ENCODE measurements at places on chromosomes 4 and X.

DNA sequence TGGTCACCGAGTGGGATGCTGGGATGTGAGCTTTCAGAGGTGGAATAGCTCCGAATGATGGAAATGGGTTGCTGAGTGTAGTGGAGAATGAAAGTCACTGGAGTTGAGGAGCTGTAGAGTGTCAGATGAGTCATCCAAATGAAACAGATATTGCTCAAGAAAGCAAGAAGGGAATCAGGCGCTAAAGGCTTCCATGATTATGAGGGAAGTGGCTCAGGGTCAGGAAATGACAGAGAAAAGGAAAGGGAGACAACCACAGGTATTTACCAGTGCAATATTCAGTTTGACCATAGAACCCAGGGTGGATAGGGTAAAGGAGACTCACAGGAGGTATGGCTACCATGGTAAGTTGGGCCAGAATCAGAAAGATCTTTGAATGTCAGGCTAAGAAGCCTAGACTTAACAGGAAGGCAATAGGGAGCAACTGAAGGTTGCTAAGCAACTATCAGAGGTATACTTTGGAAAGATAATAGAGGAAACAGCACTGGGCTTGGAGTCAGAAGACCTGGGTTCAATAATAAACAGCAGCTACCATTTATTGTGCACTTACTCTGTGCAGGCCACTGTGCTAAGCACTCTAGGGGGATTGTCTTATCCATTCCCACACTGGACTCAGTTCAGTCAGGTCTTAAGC, 11.7 kb downstream of the LAS1L start:
- DNase-seq = no peak

- DNase-seq = no peak
Observed at GRCh38 chr4:37858872-37859271, 32.0 kb upstream of the TBC1D1 start.

DNA sequence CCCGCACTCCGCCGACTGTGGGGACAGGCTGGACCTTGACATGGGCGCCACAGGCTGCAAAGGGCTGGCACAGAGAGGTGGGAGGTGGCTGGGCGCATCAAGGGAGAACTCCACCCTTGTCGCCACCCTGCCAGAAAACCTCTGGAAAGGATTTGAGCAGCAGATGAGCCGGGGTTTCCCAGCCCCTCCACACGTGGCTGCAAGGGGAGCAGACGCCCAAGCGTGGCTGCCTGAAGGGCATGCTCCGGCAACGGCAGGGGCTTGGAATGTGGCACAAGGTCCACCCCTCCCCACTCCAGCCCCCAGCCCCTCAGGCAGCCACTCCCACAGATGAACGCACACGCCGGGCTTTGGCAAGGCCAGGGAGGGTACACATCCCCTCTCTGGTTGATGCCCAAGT, 4.6 kb downstream of the BGN start:
- DNase-seq = no peak

GRCh38 chr4:94634271-94634670, 123.5 kb upstream of the BMPR1B start:
- no peak for DNase-seq

DNA sequence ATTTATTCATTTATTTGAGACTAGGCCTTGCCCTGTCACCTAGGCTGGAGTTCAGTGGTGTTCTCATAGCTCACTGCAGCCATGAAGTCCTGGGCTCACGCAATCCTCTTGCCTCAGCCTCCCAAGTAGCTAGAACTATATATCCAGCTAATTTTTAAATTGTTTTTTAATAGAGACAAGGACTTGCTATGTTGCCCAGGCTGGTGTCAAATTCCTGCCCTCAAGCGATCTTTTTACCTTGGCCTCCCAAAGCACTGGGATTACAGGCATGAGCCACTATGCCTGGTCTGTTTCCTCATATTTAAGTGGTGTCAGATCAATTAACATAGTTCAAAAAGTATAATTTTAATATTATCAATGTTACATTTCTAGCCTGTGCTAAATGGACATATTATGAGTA, 68.5 kb downstream of the AFF1 start:
- DNase-seq = no peak

GRCh38 chr4:123588631-123589241, 192.1 kb downstream of the SPRY1 start:
- DNase-seq = no peak

GRCh38 chr4:140641789-140642439, 73.2 kb upstream of the UCP1 start:
- no peak for DNase-seq

DNA sequence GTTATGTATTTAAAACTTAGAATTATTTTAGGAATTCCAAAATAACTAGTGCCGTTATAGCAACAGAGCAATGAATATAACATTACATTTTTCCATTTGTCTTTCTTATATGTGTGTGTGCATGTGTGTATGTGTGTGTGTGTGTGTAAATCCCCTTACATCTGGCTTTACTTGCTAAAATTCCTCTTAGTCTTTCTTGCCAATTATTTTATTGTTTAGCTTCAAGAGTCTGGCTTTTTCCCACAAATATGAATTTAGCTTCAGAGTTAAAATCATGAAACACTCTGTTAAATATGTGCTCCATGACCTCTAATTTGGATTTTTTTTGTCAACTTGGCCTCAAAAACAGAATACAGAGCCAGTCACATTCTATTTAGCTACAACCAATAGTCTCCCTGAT, 18.9 kb downstream of the FGF13 start:
- DNase-seq = no peak

DNA sequence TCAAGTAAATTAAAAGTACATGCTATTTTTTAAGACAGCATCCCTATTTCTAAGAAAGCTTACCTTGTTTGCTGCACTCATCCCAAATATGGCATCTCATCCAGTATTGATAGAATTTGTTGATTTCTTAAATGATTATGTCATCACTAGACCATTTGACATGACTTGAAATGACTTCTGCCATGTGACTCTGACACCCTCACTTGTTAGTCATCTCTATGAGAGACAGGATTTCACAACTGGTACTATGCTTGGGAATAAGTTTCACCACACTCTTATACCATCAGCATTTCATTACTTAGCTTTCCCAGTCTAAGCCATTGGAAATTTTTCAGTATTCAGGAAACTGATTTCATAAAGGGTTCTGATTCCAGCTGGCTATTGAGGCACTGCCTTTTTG, 55.3 kb downstream of the TMPRSS11F start:
- no peak for DNase-seq

DNA sequence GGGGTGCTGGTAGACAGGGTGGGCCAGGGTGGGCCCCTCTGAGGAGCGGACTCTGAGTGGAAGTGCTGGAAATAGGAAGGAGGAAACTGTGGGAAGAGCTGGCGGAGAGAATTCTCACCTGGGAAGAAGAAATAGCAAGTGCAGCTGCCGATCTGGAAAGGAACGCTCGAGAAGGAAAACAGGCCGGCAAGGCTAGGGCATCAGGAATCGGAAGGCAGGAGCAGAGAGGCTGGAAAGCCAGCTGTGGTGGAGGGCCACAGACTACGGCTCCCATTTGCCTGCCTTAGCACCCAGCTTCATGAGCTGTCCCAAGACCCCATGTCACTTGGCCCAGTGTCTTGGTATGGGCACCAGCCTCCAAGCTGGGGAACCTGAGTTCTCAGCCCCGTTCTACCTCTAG, 37.3 kb downstream of the DCTD start:
- DNase-seq = no peak

DNA sequence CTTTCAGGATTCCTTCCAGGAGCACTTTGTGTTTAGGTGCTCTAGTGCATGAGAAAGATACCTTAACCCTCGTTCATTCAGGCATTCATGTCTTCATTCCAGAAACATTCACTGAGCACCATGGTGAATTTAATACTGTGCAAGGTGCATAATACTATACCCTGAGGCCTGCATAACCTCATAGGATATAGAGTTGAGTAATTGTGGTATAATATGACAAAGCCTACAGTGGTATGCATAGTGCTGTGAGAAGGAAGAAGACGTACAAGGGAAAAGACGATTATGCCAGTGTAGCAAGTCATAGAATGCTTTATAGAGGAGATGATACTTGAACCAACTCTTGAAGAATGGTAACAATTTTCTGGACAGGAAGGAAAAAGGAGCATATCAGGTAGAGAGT, 34.3 kb downstream of the MTM1 start:
- DNase-seq = no peak

DNA sequence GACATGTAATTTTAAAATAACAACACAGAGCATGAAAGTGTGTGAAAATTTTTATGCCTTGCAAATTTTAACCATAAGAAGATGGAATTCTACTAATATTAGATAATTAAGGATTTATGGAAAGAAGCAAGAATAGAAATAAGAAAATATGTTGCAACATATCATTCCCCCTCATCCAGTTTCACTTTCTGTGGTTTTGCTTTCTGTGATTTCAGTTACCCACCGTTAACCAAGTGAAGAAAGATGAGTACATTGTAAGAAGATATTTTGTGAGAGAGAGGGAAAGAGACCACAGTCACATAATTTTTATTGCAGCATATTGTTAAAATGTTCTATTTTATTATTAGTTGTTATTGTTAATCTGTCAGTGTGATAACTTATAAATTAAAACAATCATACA, 77.9 kb downstream of the ADAM29 start:
- no peak for DNase-seq

DNA sequence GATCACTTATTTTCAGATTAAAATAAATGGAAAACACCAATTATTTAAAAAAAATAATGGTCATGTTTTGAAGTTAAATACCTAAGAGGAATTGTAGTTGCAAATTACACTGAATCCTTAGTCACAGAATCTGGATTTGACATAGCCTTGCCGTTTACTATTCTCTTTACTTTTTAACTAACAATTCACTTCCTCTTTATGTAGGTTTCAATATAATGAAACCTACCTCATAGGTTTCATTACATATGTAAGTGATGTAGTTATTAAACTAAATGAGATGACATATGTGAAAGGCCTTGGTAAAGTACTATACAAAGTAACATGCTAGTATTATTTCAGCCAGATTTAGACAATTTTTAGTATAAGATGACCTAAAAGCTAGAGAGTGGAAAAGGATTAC, 6.5 kb downstream of the SPP1 start:
- no peak for DNase-seq

DNA sequence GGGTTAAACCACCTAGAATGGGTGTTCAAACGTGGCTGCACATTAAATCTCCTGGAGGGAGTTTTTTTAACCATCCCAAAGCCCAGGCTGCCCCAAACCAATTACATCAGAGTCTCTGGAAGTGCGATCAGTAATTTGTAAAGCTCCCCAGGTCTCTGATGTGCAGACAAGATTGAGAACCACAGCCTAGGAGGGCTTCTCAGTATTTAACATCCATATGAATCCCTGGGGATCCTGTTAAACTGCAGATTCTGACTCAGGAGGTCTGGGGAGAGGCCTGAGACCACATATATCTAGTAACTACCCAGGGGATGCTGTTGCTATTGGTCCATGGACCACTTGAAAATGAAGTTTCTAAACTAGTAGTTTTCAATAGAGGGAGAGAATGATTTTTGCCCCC, 42.6 kb downstream of the SMPX start:
- DNase-seq = no peak

All from retina (tissue), 1 donor.